Stimulated activated CD4-positive, alpha-beta T cell treated with anti-CD3 and anti-CD28 coated beads, Interleukin-15, amount 100 ng/mL, for 24 hours (primary cell): ENCODE measurements at places on chromosomes 6 and 20.

DNA sequence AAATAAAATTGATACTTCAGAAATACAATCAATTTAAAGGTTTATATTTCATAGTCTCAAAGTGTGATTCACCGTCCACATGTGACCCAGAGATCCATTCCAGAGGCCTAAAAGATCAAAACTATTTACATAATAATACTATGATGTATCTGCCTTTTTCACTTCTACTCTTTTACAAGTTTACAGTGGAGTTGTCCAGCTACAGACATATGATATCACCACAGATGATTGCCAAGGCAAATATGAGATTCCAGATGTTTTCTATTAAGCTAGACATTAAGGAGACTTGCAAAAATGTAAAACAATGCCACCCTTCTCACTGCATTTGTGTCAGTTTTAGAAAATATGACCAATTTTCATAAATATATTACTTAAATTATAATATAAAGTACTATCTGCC is 443.7 kb downstream of the GJA1 start:
- DNase-seq = no peak

- DNase-seq = no peak
Observed at GRCh38 chr6:155040901-155041650, 46.0 kb downstream of the TIAM2 start.

GRCh38 chr6:145890422-145890821 is 73.7 kb downstream of the SHPRH start:
- DNase-seq = no peak

GRCh38 chr6:166599205-166599604 is 12.7 kb upstream of the RAMACL start:
- DNase-seq = no peak

DNA sequence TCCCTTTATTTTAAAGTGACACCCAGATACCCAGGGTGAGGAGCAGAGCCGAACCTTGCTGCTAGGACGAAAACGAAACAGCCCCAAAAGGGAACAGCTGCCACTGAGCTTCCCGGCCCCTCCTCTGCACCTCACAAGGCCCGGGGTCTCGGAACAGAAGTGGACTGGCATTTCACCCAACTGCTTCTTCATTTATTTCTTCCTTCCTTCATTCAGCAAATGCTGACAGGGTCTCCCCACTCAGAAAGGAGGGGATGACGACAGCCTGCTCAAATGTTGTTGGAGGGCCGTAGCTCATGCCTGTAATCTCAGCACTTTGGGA is 220.3 kb downstream of the PREX1 start:
- DNase-seq = no peak

- DNase-seq = peak; percentile 48
Observed at GRCh38 chr6:37168811-37169495, 999 bp upstream of the PIM1 start.

DNA sequence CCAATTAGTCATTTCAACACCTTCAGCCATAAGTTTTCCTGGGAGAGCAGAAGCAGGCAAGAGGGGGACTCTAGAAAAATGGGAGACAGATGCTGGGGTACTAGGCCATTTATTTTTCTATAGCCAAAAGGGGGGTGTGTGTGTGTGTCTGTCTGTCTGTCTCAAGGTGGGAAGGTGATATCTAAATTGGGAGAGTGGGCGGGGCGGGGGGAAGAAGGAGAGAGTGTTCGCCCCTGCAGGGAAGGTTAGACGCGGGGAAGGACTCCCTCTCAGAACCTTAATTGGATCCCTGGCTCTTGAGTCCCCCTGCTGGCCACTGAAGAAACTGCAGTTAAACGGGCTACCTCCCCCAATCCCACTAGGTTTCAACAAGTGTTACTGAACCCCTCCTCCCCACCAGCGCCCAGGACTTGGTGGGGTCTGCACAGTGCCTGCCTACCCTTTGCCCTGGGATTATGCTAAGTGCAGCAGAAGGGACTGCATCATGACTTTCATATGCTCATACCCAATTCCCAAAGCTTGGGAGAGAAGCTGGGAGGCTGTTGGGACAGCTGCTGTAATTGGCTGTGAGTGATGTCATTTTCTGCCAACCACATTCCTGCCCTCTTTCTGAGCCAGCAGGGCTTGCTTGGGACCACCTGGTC is 45.8 kb downstream of the FOXP4 start:
- DNase-seq = peak; percentile 82

DNA sequence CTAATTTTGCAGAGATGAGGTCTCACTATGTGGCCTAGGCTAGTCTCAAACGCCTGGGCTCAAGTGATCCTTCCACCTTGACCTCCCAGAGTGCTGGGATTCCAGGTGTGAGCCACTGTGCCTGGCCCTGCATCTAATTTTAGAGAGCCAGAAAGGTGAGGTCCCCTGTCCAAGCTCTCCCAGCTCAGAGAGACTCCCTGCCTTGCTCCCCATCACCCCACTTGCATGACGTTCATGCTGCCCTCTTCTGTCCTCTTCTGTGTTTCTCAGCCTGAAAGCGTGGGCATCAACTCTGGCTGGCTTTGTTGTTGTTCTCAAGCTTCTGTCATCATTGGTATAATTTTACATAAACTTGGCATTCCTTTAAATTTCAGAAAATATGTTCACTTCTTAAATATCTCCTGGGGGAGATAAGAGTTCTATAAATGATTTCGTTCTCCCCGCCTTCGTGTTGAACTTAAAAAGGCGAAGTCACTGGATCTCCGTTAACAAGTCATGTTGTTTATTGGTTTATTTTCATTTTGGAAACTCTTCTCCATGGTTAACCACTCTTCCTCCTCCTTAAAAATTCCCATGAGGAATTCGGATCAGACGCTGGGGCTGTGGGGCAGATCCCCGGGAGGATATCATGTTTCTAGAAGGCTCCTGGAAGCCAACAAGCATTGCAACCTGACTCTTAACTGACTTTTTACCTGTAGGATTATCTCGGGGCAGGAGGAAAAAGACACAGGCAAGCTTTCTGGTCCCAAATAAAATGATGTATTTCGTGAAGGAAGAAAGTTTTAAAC is 13.2 kb upstream of the PARD6B start:
- no peak for DNase-seq

DNA sequence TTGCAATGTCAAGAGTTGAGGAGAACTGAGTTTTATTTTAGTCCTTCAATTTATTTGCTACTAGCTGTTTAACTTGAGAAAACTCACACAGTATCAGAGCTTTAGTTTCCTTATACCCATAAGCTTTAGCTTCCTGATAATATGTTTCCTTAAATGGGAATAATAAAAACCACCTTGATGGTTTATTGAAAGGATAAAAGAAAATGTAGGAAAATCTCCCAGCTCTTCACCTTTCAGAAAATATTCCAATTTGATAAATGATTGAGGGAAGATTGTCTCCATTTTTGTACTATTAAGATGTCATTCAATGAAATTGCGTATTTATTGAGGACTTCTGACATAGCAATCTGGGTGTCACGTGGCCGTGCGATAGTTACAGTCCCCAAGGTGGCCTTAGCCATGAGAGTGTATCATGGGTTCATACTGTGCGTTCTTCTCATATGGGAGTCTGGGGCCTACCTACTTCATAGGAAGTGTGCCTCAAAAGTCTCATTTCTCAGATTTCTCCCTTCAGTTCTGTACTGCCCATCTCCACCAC is 296.3 kb upstream of the BMP2 start:
- no peak for DNase-seq

GRCh38 chr6:30830438-30830837 is 53.9 kb upstream of the DDR1 start:
- DNase-seq = no peak

DNA sequence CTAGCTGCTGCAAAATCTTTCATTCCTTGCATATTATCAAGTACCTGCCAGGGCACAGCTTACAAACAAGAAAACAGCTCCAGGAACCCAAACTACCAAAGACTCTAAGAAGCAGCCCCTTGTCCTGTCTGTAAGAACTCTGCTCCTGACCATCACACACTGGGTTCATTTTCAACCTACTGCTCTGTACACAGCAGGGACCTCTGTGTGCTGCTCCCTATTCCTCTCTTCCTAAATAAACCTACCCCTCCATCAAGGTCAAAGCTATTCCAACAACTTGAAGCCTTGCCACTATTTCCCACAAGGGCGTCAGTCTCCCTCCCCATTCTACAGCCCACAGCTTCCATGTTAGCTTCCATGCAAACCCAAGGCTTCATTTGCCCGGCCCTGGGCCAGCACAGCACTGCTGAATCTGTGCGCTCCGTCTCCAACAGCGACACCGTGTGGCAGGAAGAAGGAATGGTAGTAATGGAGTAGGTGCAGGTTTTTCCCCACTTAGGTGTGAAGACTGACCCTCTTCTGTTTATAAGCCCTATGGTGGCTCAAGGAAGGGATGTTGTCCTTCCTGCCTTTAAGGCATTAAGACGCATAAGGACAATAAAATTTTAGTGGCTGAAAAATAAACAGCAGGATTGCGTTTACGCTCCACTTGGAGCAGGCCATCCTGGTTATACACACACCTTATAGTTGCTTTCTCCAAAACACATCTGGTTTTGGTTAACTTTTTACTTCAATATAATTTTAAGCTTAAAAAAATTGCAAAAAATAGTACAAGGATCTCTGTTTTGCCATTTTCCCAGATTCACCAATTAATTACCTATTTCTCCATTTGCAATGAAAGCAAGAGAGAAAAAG is 115.2 kb upstream of the NXT1 start:
- peak; percentile 46 for DNase-seq

- no peak for DNase-seq
Observed at GRCh38 chr20:25315418-25316210, 67.7 kb downstream of the PYGB start.

GRCh38 chr6:5167501-5167900 is 82.4 kb downstream of the PPP1R3G start:
- DNase-seq = no peak

GRCh38 chr20:37921341-37921929 is 18.5 kb downstream of the VSTM2L start:
- DNase-seq = no peak

GRCh38 chr6:133871131-133871530 is 17.8 kb upstream of the TCF21 start:
- no peak for DNase-seq

DNA sequence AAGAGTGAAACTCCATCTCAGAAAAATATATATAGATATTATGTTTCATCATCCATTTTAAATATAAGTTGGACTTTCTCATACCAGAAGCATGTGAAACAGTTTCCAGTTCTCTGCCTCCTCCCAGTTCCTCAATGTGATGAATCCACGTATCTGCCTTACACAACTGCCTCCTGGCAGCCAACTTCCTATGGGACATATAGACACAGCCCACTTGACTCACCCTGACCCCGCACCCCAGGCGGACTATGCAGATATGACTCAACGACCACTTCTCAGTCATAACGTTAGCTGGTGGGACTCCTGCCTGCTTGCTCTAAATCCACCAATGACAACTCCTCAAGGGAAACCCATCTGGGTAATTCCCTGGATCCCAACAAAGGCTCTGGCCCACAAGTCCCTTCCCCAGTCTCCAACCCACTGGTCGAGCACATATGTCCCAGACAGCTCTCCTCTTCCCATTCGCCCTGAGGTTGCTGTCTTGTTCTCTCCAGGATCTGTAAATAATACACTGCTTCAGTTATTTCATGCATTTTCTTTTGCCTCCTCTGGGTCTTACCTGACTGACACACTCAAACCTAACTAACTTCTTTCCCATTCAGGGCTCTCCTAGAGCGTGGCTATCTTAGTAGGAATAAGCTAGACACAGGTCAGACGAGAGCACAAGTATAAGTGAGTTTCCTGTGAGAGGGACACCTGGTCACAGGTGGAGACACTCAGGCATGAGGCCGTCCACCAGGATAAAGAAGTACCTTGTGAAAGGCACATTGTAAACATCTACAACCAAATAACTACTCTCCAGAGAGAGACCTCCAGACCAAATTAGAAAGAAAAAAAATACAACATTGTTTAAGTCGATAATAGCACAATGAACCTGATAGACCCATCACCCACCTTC is 548.5 kb downstream of the CD83 start:
- peak; percentile 74 for DNase-seq

GRCh38 chr6:156919370-156919769 is 142.2 kb downstream of the ARID1B start:
- DNase-seq = no peak

DNA sequence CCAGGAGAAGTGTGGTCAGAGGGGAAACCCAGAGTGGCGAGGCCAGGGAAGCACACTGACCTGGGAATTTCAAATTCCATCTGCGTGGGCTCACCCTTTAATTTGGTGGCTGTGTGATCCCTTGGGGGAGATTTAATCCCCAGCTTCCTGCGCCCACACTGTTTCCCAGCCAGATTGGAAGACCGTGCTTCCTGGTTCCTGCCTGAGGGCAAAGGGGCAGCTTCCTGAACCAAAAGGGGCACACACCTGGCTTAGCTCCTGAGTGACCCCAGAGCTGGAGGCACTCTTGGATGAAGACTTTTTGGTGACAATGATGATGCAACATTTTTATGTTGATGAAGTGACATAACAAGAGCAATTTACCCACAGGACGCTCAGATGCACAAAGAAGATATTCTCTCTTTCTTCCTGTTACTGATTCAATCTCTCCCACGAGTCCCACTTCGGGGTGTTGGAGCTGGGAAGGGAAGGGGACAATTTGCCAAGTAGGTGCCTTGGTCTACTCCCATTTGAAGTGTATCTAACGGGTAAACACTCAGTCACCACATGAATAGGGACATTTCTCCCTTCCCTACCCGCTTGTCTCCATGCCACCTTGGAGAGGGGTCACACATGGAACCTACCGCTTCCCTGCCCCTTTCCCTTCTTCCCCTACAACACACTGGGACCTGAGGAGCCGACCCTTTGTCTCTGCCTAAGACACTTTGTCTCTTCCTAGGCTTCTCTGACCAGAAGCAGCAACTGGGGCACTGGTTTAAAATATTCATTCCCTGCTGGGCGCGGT is 28.6 kb upstream of the CDKN1A start:
- DNase-seq = no peak

DNA sequence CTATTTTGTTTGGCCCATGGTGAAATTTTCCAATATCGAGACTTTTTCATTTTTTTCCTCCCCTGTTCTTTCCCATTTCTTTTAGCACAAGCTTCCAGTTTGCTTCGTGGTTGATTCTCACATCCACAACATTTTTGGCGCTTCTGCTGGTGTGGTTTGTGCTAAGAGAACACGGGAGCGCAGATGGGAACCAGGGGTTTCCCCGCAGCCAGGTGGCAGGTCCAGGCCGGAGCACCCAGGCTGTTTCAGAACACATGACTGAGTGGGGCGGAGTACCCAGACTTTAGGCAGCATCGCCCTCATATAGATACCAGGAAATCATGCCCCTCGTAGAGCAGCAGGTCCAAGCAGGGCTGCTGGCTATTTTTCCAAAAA is 58.0 kb downstream of the SYTL3 start:
- DNase-seq = no peak

- no peak for DNase-seq
Observed at GRCh38 chr6:103062136-103062535, 1668.6 kb downstream of the GRIK2 start.
